HFFc6 (cell line): ENCODE measurements at places on chromosomes 4 and X. TPM values are rescaled to one million over a fixed set of nuclear protein-coding genes. Genes with fewer than 3 reads are reported as not detected.
A peak's percentile ranks its signal among the peaks of the same experiment; 100 is the strongest.

GRCh38 chrX:102720237-102721168 is at the start of gene GPRASP3:
Gene GPRASP3 (plus strand): TSS chrX:102720743. CDS start chrX:102748996, 28,253 bp downstream.
- DNase-seq: no peak
- no peaks in the 10 kb centered on the region for H3K36me3 ChIP-seq
- H3K27me3 ChIP-seq: peaks cover 2% of the 10 kb centered on the region; the same call in 1 of the 2 replicates
- peak within 1 kb of the TSS; percentile 75 for H3K27ac ChIP-seq
- H3K4me3 ChIP-seq: peak within 1 kb of the TSS; percentile 92

Gene TMPRSS11B
- not detected in 3 replicates for total RNA-seq

Gene DTHD1
- not detected in 3 replicates for total RNA-seq

Gene SLC2A9
- 1.1 to 1.8 TPM (median 1.3 TPM) in 3 replicates for total RNA-seq
